ENCODE measurements at places on chromosomes 4 and X. TPM values are rescaled to one million over a fixed set of nuclear protein-coding genes. Genes with fewer than 3 reads are reported as not detected.
A peak's percentile ranks its signal among the peaks of the same experiment; 100 is the strongest.

DNA sequence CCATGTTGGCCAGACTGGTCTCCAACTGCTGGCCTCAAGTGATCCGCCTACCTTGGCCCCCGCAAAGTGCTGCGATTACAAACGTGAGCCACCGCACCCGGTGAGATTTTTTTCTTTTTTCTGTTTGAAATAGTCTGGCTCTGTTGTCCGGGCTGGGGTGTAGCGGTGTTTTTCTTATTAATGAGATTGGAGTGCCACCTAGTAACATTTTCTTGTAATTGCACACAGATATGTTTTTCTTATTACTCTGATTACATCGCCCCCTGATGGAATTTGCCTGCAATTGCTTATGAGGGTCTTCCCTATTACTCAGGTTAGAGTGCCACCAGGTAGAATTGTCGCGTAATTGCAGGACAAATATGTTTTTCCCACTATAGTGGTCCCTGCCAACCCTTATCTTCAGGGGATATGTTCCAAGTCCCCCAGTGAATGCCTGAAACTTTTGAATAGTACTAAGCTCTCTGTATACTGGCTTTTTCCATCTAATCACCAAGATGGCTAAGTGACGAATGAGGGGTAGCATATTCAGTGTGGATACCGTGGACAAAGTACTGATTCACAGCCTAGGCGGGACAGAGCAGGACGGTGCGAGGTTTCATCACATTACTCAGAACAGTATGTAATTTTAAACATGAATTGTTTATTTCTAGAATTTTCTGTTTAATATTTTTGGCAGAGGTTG, 8.6 kb upstream of the PDHA1 start:
- peaks cover 4% of the 10 kb centered on the region for H3K36me3 ChIP-seq
- DNase-seq: no peak
- H3K27me3 ChIP-seq: peaks cover 6% of the 10 kb centered on the region
- no peaks in the 10 kb centered on the region for H3K4me1 ChIP-seq
- no peak overlapping the region for H3K27ac ChIP-seq

Gene TEX11
- 6.5 TPM for total RNA-seq

DNA sequence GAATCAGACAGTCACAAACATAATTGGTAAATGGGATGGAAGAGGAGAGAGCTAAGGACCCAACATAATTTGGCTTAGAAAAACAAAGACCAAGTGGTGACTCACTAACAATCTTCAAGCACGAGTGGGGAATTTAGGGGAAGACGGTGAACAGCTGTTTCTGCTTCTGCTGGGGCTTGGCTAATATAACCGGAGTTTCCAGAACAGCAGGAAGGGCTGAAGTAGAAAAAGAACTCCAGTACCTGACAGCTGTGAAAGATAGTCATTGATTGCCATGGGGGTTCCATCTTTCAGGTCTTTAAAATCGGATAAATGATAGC, 290.9 kb upstream of the LDB2 start:
- H3K4me1 ChIP-seq: peaks cover 11% of the 10 kb centered on the region
- no peaks in the 10 kb centered on the region for H3K27me3 ChIP-seq
- H3K27ac ChIP-seq: no peak overlapping the region
- DNase-seq: no peak

DNA sequence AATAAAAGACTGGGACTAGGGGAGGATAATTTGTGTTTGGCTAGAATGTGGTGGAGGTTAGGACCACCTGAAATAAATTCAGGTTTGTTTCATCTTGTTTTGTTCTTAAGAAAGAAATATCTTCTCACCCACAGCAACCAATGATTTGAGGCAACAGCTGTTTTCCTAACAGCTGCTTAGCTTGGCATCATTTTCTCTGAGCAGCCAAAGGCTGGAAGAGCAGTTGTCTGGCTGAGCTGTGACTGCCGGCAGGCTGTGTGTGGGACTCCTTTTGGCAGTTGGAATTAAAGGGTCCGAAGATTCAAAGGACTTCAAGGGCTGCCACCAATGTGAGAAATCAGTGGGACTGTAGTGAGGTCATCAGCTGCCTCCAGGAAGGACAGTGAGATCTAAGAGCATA, 5.0 kb downstream of the TRIM75 start:
- no peaks in the 10 kb centered on the region for H3K27me3 ChIP-seq
- H3K4me1 ChIP-seq: no peaks in the 10 kb centered on the region
- no peak for DNase-seq
- no peaks in the 10 kb centered on the region for H3K36me3 ChIP-seq
- H3K4me3 ChIP-seq: no peak overlapping the region
- no peak overlapping the region for H3K27ac ChIP-seq

- H3K4me1 ChIP-seq: no peaks in the 10 kb centered on the region
- H3K36me3 ChIP-seq: no peaks in the 10 kb centered on the region
- H3K27me3 ChIP-seq: no peaks in the 10 kb centered on the region
Observed at GRCh38 chrX:145623453-145623852, 194.2 kb upstream of the SLITRK2 start.

DNA sequence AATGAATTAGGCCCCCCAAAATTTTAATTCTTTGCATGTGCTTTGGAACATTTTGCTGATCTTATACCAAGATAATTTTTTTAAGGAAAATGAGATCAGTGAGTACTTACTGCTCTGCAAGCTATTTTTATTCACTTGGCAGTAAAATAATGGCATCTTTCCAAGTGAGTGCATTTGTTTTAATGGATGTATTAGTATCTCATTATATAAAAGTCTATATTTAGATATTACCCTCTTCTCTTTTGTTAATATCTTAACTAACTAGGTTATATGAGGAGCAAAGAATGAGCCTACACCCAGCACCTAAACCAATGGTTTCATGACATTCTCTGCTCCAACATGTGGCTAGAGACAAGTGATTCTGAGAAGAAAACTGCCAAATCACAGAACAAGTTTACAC, 21.1 kb upstream of the ARAF start:
- no peak for DNase-seq
- no peak overlapping the region for H3K4me3 ChIP-seq
- H3K27ac ChIP-seq: no peak overlapping the region
- peaks cover 1% of the 10 kb centered on the region for H3K4me1 ChIP-seq

DNA sequence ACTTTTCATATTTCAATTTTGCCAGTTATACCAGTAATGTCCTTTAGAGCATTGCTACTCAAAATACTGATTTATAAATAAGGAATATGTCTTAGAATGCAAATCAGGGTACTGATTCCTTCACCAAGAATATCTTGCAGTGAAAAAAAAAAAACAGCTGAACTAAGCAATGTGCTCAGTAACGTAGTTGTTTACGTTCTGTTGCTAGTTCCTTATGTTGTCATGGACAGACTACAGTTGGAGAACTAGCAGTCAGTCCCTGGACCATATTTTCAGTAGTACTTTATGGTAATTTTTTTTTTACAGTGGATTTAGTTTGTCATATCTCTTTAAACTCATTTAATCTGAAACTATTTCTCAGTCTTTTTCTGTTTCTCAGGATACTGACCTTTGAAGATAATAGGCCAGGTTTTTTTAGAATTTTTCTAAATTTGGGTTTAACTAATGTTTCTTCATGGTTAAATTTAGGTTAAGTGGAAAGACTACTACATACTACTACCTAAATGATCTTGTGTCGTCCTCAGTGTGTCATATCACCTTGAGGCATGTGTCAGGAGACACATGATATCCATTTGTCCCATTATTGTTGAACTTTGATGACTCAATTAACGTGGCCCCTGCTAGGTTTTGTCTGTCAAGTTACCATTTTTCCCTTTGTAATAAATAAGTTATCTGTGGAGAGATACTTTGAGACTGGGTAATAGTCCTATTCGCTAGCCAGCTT, 21.0 kb downstream of the SMARCAD1 start:
- H3K4me3 ChIP-seq: no peak overlapping the region
- peaks cover 7% of the 10 kb centered on the region for H3K4me1 ChIP-seq
- no peak for DNase-seq

DNA sequence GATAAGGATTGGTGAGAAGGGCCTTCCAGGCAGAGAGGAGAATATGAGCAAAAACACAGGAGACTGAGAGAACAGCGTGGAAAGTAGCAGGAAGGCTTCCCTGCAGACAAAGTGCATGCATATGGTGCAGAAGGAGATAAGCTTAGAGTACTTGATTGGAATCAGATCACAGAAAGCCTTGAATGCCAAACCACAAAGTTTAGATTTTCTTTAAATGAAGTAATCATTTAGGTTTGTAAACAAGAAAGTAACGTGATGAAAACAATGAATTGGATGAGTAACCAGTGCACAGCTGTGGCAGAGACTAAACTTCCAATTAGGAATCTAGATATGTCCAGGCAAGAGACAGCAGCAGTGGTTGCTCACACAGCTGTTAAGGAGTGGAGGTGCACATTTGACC, 83.8 kb upstream of the C1QTNF7 start:
- no peak for DNase-seq
- no peaks in the 10 kb centered on the region for H3K36me3 ChIP-seq
- peaks cover 5% of the 10 kb centered on the region for H3K4me1 ChIP-seq
- H3K27ac ChIP-seq: no peak overlapping the region
- H3K27me3 ChIP-seq: peaks cover under 1% of the 10 kb centered on the region
- no peak overlapping the region for H3K4me3 ChIP-seq

- H3K27me3 ChIP-seq: peaks cover 18% of the 10 kb centered on the region
- no peak overlapping the region for H3K4me3 ChIP-seq
- no peak overlapping the region for H3K27ac ChIP-seq
- DNase-seq: no peak
- peaks cover 7% of the 10 kb centered on the region for H3K4me1 ChIP-seq
- peaks cover 1% of the 10 kb centered on the region for H3K36me3 ChIP-seq
Observed at GRCh38 chr4:7403001-7403400, 31.7 kb downstream of the PSAPL1 start.

Gene HAUS3
- total RNA-seq: 18.1 TPM

DNA sequence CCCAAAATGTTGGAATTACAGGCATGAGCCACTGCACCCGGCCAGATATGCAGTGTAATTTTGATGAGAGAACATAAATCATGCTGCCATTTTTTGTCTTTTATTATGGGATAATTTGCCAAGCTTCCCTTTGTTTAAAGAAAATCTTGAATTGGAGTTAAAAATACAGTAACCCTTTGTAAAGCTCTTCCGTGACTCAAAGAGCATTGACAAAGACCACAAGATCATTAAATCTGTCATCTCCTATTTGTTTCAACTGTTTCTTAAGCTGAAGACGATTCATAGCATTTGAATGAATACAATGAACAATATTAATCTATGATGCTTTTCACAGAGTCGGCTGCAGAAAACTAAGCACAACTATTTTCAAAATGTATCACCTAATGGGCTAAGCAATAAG, 132.6 kb downstream of the ANAPC4 start:
- no peak for DNase-seq
- no peaks in the 10 kb centered on the region for H3K27me3 ChIP-seq
- H3K27ac ChIP-seq: no peak overlapping the region
- no peaks in the 10 kb centered on the region for H3K36me3 ChIP-seq
- no peak overlapping the region for H3K4me3 ChIP-seq

DNA sequence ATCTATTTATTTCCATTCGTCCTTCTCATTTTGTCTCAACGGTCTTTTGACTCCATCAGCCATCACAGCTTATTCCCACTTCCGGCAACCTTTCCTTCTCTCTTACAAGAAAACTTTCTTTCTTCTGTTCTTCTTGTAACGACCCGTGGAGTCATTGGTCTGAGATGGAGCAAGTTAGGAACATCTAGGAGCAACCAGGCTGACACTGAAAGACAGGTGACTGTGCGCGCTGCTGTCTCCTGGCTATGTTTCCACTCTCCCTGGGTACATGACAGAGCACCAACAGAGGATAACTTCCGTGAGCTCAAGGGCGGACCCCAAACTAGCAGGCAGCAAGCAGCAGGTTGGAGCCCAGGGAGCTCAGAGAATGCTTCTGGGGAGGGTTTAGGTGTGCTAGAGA, 2.5 kb downstream of the FGF5 start:
- no peak overlapping the region for H3K27ac ChIP-seq
- peaks cover 76% of the 10 kb centered on the region for H3K27me3 ChIP-seq
- no peak overlapping the region for H3K4me3 ChIP-seq
- H3K4me1 ChIP-seq: peaks cover 21% of the 10 kb centered on the region
- DNase-seq: no peak
- no peaks in the 10 kb centered on the region for H3K36me3 ChIP-seq

Gene XG
- 1.2 TPM for total RNA-seq

GRCh38 chr4:161714931-161715330, 448.9 kb downstream of the FSTL5 start:
- DNase-seq: no peak
- no peak overlapping the region for H3K27ac ChIP-seq
- H3K36me3 ChIP-seq: no peaks in the 10 kb centered on the region

GRCh38 chr4:88429401-88429800, 27.5 kb upstream of the HERC5 start:
- H3K27me3 ChIP-seq: no peaks in the 10 kb centered on the region
- H3K27ac ChIP-seq: no peak overlapping the region
- H3K36me3 ChIP-seq: peaks cover 7% of the 10 kb centered on the region
- no peak for DNase-seq

- no peaks in the 10 kb centered on the region for H3K27me3 ChIP-seq
- no peak overlapping the region for H3K4me3 ChIP-seq
- H3K36me3 ChIP-seq: peaks cover 2% of the 10 kb centered on the region
- H3K4me1 ChIP-seq: peaks cover 7% of the 10 kb centered on the region
Observed at GRCh38 chr4:53531585-53532224, 59.6 kb downstream of the LNX1 start.

DNA sequence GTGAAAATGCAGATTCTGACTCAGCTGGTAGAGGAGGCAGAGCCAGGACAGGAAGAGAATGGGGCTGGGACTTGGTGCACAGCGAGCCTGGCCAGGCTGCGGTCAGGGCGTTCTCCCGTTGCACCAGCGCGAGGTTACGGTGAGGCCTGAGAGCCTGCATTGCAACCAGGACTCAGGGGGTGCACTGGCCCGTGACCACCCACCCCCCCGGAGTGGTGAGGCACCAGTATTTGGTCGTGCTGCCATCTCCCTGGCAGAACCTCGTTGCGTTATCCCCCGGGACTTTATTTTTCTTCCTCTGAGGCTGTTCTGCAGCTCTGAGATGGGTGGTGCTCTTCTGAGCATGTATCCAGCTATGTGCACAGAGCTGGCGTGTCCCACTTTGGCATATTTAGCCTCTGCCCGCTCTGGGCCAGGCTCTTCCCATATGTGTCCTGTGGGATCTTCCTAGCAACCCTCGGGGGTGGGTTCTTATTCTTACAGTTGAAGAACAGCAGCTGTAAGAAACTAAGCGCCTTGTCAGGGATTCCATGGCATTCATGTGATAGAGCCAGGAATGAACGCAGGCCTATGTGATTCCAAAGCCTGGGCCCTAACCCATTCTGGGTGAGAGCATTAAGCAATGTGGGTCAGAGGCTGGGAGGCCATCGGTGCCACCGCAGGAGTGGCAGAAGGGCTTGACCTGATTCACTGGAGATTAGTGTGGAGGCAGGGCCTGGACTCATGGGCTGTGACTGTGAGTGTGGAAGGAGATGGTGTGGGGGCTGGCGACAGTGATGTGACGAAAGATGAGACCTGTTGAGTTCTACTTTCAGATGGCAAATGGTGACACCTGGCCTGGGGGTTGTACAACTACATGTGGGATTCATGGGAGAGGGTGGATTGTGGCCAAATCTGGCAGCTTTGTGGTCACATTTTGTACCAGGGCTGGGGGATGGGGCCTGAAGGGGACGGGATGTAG, 3.1 kb downstream of the TADA2B start:
- H3K27me3 ChIP-seq: peaks cover 7% of the 10 kb centered on the region
- H3K4me1 ChIP-seq: peaks cover 28% of the 10 kb centered on the region
- peaks cover 6% of the 10 kb centered on the region for H3K36me3 ChIP-seq
- no peak for DNase-seq
- H3K27ac ChIP-seq: peak overlapping the region; percentile 88

GRCh38 chr4:177016541-177017141, 223.9 kb upstream of the VEGFC start:
- no peaks in the 10 kb centered on the region for H3K27me3 ChIP-seq
- no peaks in the 10 kb centered on the region for H3K4me1 ChIP-seq
- no peaks in the 10 kb centered on the region for H3K36me3 ChIP-seq
- no peak overlapping the region for H3K4me3 ChIP-seq
